ENCODE measurements at places on chromosomes 4 and X.

- no peak overlapping the region for H3K27ac ChIP-seq
- no peaks in the 10 kb centered on the region for H3K4me1 ChIP-seq
- no peaks in the 10 kb centered on the region for H3K36me3 ChIP-seq
- no peak overlapping the region for H3K4me3 ChIP-seq
Measured at GRCh38 chr4:71442336-71442735, 103.5 kb downstream of the SLC4A4 start.

GRCh38 chr4:78464265-78464664 lies 87.3 kb upstream of the ANXA3 start:
- H3K27ac ChIP-seq, result no peak overlapping the region
- DNase-seq, result peak; percentile 35
- no peaks in the 10 kb centered on the region for H3K27me3 ChIP-seq
- H3K36me3 ChIP-seq, result no peaks in the 10 kb centered on the region
- no peak overlapping the region for H3K4me3 ChIP-seq

DNA sequence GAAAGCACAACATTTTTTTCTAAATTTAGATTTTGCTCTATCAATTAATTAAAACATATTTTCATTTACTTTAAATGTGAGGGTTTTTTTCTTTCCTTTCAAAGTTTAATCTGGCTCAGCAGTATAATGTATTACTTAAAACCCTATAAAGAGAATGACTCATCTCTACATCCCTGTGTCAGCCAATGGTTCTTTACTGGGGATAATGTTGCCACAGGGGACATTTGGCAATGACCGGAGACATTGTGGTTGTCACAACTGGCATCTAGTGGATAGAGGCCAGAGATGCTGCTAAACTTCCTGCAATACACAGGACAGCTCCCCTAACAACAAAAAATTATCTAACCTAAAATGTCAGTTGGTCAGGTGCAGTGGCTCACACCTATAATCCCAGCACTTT lies 53.8 kb downstream of the SYNPO2 start:
- no peak overlapping the region for H3K27ac ChIP-seq
- no peaks in the 10 kb centered on the region for H3K4me1 ChIP-seq
- no peaks in the 10 kb centered on the region for H3K27me3 ChIP-seq
- H3K4me3 ChIP-seq, result no peak overlapping the region

DNA sequence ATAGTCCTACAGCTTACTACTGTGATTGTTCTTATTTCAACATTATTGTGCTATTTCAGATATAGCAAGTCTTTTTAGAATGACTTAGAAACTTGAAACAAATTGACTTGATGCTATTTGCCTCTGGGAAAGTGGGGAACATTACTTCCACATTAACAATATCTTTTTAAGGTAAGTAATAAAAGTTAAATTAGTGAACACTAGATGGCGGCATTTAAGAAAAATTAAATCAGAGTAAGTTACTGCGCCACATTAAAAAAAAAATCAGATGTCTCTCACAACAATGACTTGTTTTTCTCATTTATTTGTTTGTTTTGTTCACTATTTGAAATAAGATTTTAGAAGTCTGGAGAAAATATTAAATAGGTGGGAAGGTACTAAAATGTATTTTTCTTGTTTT lies 1026.9 kb upstream of the SLIT2 start:
- H3K27me3 ChIP-seq, result no peaks in the 10 kb centered on the region
- no peak overlapping the region for H3K4me3 ChIP-seq
- DNase-seq, result peak; percentile 16
- H3K36me3 ChIP-seq, result no peaks in the 10 kb centered on the region
- no peak overlapping the region for H3K27ac ChIP-seq

DNA sequence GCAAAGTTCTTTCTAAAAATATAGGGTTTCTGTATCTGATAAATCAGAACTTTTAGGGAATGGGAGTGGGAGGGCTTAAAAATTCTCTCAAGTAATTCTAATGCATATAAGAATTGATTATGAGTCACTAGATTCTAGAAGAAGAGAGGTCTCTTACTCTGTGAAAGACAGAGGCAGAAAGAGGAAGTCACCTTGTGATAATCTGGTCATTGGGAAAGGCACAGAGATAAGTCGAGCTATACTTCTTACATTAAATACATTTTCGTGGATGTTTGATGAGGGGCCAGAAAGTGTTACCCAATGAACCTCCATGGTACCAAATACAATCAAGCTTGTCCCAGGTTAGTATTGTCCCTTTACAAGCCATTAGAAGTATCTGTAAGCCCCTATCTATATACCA lies 134.4 kb downstream of the MAD2L1 start:
- H3K27me3 ChIP-seq, result no peaks in the 10 kb centered on the region
- no peaks in the 10 kb centered on the region for H3K4me1 ChIP-seq
- DNase-seq, result no peak
- H3K36me3 ChIP-seq, result no peaks in the 10 kb centered on the region
- no peak overlapping the region for H3K27ac ChIP-seq
- no peak overlapping the region for H3K4me3 ChIP-seq

- H3K4me3 ChIP-seq, result peak overlapping the region; percentile 37
- peak overlapping the region; percentile 76 for H3K27ac ChIP-seq
- H3K27me3 ChIP-seq, result no peaks in the 10 kb centered on the region
- DNase-seq, result peak; percentile 68
- peaks cover 16% of the 10 kb centered on the region for H3K4me1 ChIP-seq
- no peaks in the 10 kb centered on the region for H3K36me3 ChIP-seq
Measured at GRCh38 chrX:46978341-46979291, 66.4 kb downstream of the JADE3 start.

DNA sequence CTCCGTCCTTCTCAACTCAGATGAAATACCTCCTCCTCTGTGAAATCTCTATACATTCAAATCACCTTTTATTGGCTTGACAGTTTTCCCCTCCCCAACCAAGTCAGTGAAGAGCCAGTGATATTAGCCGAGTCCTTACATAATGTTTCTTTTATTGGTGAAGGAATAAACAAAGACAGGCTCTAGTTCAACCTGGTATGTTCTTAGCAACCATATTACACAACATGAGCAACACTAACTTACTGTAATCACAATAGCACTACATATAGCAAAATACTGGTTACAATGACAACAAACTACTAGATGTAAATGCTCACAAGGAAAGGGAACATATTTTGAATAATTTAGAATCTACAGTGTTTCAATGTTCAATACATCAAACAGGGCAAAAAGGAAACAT lies 19.9 kb downstream of the DHX15 start:
- no peaks in the 10 kb centered on the region for H3K4me1 ChIP-seq
- no peak for DNase-seq
- peaks cover 17% of the 10 kb centered on the region for H3K36me3 ChIP-seq
- no peak overlapping the region for H3K27ac ChIP-seq
- H3K27me3 ChIP-seq, result no peaks in the 10 kb centered on the region
- H3K4me3 ChIP-seq, result no peak overlapping the region

DNA sequence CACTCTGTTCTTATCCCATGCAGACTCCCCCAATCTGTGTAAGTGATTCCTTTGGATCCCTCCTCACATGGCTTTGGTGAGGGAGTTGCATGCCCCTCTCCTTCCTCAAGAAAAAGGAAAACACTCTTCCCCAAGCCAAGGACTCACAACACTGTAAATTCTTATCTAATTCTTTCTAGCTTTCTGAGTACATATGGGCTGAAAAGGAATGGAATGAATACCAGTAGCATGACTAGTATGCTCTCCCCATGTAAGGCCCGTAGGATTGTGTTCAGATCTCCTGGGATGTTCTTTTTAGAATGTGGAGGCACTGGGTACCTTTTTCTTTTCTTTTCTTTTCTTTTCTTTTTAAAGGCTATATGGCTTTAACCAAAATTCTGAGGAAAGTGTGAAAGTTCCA lies 17.0 kb upstream of the MAGED1 start:
- no peaks in the 10 kb centered on the region for H3K36me3 ChIP-seq
- H3K4me3 ChIP-seq, result no peak overlapping the region
- no peak overlapping the region for H3K27ac ChIP-seq
- H3K4me1 ChIP-seq, result no peaks in the 10 kb centered on the region
- no peaks in the 10 kb centered on the region for H3K27me3 ChIP-seq

DNA sequence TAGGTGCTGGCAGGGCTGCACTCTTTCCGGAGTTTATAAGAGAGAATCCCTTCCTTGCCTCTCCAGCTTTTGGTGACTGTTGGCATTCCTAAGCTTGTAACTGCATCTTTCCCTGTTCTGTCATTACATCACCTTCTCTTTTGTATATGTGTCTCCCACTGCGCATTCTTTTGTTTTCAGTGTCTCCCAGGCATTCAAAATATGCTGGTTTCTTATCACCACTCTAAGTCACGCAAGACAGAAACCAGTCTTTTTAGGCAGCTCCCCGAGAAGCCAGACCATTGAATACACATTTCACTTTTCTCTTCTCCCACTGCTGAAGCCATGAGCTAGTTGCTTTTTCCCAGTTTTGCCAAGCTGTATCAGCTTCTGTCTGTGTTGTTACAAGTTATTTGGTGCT lies 71.0 kb downstream of the LAS1L start:
- H3K27ac ChIP-seq, result no peak overlapping the region
- H3K36me3 ChIP-seq, result no peaks in the 10 kb centered on the region
- no peaks in the 10 kb centered on the region for H3K27me3 ChIP-seq
- no peaks in the 10 kb centered on the region for H3K4me1 ChIP-seq

DNA sequence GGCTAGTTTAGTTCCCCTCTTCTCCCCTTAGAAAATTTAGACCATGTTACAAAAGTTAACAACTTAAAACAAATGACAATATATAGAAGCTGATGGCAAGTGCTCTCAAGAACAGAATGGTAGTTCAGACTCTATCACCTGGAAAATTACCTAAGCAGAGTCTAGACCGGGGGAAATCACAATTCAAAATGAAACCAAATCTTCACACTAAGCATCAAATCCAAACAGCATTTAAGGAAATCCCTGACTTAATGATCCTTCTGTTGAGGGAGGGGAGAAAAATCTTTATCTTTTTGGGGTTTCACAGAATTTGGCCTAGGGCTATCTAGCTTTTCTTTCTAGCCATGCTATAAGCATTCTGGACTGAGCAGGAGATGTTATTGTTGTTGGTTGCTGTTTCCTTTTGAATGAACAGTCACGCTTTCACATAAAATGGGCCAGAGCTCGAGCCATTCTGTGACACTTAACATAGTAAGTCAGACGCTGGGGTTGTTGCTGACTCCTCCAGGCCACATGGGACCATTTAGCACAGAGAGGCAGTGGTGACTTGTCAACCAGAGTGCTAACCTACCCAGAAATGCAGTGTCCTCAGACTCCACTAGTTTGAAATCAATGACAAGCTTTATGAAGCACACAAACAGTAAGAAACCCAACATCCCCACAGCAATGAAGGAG lies 16.0 kb upstream of the LSM6 start:
- no peak overlapping the region for H3K4me3 ChIP-seq
- H3K27ac ChIP-seq, result no peak overlapping the region
- no peaks in the 10 kb centered on the region for H3K4me1 ChIP-seq
- no peak for DNase-seq
- no peaks in the 10 kb centered on the region for H3K27me3 ChIP-seq

DNA sequence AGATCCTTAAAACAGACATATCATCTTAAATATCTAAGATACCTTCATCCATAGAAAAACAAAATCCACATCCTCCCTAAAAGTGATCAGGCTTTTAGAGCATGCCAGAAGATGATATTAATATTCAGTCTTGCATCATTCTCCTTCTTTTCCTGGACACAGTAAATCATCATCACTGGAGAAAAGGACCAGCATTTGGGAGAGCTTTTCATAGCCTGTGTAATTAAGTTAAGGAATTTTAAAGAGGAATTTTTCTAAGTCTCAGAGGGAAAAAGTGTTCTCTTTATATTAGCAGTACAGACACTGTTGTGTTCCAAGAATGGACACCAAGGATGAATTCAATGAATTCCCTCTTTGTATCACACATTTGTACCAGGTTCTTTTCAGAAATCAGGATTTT lies 696 bp downstream of the SCRG1 start:
- H3K36me3 ChIP-seq, result no peaks in the 10 kb centered on the region
- H3K4me1 ChIP-seq, result no peaks in the 10 kb centered on the region
- DNase-seq, result no peak

DNA sequence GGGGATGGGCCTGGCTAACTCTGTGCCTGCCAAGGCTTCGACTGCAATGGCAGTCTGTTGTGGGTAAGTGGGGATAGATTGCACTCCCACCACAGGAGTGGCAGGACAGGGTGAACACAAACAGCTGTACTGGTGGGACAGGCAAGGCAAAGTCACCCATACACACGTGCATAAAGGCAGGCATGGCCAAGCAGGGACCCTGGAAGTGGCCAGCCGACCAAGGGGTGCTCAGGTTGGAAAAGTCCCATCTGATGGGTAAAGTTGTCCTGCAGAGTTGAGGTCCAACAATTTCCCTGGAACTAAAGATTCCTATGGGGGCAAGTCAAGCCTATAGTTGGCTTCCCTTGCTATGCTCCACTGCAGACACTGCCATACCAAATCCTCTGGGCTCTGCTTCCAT lies 1961.9 kb upstream of the ADGRL3 start:
- DNase-seq, result no peak
- H3K4me1 ChIP-seq, result no peaks in the 10 kb centered on the region
- H3K27ac ChIP-seq, result no peak overlapping the region
- no peaks in the 10 kb centered on the region for H3K36me3 ChIP-seq
- no peaks in the 10 kb centered on the region for H3K27me3 ChIP-seq
- H3K4me3 ChIP-seq, result no peak overlapping the region

GRCh38 chr4:25722964-25723363 lies 67.3 kb downstream of the SLC34A2 start:
- no peaks in the 10 kb centered on the region for H3K27me3 ChIP-seq
- no peak for DNase-seq
- H3K4me1 ChIP-seq, result no peaks in the 10 kb centered on the region
- H3K36me3 ChIP-seq, result no peaks in the 10 kb centered on the region
- no peak overlapping the region for H3K4me3 ChIP-seq
- H3K27ac ChIP-seq, result no peak overlapping the region
